ENCODE measurements at places on chromosomes 16 and 17.

GRCh38 chr17:31369266-31369665 lies 22.2 kb upstream of the RAB11FIP4 start:
- DNase-seq, result no peak

DNA sequence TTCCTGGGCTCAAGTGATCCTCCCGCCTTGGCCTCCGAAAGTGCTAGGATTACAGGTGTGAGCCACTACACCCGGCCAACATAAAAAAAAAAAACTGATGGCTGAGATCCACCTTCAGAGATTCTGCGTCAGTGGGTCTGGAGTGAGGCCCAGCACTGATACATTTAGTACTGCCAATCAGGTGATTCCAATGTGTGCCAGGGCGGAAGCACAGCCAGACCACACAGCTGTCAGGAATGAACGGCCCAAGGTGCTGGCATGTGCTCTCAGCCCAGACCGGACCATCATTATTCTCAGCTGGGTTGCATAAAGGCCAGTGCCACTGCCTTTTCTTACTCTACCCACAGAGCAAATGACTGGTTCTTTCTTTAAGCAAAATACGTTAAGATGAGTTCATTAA lies 1.2 kb upstream of the BCO1 start:
- no peak for DNase-seq

GRCh38 chr16:11205754-11206581 lies 50.0 kb downstream of the SOCS1 start:
- DNase-seq, result no peak

DNA sequence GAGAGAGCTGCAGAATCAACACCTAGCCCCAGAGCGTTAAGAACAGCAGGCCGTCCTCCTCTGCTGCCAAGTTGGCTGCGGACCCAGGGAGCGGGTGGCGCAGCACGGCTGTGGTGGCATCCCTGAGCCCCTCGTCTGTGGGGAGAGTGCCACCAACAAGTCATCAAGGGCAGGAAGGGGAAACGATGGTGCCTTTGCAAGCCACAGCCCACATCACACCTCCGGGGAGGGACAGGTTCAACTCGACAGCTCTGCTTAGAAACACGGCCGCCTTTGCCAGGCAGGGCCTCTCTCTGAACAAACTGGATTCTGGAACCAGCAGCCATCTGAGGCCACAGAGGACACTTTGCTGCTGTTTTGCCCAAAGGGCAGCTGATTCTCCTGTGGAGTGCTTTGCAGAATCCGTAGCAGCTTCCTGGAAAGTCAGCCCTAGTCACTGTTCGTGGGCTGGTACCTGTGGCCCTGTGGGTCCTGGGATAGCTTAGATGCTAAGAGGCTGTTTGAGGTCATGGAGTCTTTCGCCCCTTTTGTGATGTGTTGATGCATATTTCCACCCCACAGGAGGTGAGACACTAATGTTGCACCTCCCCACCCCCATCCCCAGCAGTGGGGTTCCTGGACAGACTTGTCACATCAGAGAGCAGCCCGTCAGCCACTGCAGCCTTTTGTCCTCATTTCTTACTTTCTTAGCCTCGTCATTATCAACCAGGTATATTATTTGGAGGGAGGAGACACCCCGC lies 270.6 kb downstream of the CPPED1 start:
- DNase-seq, result no peak

GRCh38 chr16:72203401-72203800 lies 31.4 kb upstream of the PMFBP1 start:
- DNase-seq, result no peak

All from kidney (tissue), 22 donors.